NCI-H2171 treated with DMSO at 0.1 percent for 48 hours (cell line): ENCODE measurements at places on chromosomes 16 and 17.
A peak's percentile ranks its signal among the peaks of the same experiment; 100 is the strongest.

- DNase-seq: peak; percentile 67
Measured at GRCh38 chr16:2983706-2984136, 3.5 kb upstream of the PKMYT1 start.

- no peak for DNase-seq
Measured at GRCh38 chr16:4295581-4295980, 20.3 kb upstream of the GLIS2 start.

- no peak for DNase-seq
Measured at GRCh38 chr17:28700830-28701492, 10.7 kb downstream of the PROCA1 start.

DNA sequence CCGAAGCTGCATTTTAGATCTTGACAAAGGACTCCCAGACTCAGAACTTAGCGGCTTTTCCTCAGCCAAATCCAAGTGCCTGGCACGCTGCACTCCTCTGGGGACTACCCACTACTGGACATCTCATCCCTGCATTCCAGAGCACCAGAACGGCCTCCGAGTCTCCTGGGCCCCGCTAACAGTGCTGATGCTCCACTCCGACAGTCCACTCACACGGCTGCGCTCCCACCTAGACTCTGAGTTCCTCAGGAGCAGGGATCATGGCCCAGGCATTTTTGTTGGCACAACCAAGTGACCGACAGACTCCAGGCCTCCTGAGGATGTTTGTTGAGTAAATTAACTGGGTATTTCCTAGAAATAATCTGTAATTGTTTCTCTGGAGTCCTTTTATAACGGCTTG, 79.1 kb downstream of the NDEL1 start:
- no peak for DNase-seq

- no peak for DNase-seq
Measured at GRCh38 chr17:73272906-73273218, 11.2 kb upstream of the CPSF4L start.

- no peak for DNase-seq
Measured at GRCh38 chr16:30011714-30012504, 1.1 kb upstream of the DOC2A start.

DNA sequence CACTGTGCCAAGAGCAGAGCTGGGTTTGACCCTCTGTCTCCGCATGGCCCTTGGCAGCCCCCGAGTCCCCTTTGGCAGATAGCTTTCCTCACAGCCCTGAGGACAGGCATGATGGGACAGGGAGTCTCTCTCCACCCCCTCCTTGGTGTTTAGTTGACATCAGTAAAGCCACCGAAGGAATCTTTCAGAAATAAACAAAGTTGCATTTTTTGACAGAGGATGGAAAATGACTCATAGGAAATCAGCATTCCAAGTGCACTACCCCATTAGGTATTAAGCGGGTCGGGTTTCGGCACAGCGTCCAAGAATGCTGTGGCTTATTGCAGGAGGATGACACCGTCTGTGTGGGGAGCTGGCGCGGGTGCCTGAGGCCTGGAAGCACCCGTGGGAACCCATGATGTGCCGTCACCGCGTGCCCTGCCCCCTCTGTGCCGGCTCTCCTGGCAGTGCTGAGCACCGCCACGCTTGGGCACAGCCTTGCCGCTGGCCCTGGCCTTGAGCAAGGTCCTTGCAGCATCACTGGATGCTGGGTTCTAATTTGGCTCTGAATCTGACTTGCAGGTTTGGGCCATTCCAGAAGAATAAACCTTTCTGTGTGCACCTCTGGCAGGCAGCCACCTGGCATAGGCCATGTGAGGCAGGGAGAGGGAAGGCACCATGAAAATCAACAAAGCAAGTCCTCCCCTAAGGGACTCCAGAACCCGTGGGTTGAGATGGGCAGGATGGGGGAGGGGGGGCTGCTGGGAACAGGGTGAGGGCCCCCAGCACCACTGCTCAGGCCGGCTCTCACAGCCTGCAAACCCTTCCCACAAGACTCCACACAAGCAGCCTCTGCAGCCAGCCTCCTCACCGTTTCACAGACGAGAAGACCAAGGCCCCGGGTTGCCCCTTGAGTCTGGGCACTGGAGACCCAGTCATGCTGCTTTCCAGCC, 50.5 kb upstream of the ZNF469 start:
- DNase-seq: peak; percentile 20

GRCh38 chr17:54770836-54771235, 129.8 kb upstream of the TOM1L1 start:
- peak; percentile 46 for DNase-seq

DNA sequence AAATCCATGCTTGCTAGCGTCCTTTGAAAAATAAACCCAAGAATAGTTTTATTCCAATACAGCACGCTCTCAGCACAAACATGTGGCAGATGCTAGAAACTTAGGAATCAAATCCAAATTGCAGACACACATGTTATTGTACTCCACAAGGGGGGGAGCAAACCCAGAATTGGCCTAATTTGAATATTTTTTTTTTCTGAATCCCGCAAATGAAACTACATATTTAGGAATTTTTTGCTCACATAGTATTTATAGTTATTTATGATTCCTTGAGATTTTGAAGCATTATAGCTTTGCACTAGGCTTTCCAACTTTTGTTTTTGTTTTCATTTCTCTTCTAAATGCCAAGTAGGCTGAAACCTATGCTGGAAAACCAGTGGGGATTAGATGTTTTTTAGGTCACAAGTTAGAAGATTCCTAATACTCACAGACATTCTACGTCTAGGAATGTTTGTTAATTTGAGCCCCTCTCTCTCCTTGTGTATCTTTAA, 59.3 kb upstream of the CDH11 start:
- no peak for DNase-seq

GRCh38 chr17:14014657-14015056, 54.6 kb upstream of the COX10 start:
- no peak for DNase-seq

DNA sequence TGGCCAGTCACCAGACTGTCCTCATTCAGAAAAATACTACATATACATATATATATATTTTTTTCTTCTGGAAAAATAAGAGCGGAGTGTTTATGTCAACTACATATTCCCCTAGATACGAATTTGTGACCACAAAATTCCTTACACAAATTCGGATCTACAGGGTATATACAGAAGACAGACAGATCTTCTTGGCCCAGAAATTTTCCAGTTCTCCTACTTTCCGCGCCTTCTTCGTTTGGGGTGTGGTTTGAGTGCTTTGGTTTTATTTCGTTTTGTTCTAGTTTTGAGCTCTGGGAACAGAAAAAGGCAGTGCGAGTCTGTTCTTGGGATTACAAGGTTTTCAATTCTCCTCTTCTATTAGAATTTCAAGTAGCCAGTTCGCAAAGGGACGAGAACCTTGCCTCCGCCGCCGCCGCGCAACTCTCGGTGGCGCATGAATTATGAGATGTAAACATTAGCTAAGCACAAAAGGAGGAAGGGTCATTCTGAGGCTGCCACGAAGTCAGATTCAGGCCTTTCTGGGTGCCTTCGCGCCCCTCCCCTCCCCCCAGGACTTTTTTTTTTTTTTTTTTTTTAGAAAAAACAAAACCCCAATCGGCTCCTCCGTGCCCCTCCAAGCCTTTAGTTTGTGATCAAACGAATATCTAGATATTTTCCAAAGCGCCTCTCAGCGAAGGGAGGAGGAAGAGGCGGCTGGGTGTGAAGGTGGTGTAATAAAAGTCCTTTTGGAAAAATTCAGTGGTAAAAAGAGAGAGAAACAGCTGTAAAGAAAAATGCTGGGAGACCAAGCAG, 1.8 kb upstream of the HOXB4 start:
- no peak for DNase-seq

DNA sequence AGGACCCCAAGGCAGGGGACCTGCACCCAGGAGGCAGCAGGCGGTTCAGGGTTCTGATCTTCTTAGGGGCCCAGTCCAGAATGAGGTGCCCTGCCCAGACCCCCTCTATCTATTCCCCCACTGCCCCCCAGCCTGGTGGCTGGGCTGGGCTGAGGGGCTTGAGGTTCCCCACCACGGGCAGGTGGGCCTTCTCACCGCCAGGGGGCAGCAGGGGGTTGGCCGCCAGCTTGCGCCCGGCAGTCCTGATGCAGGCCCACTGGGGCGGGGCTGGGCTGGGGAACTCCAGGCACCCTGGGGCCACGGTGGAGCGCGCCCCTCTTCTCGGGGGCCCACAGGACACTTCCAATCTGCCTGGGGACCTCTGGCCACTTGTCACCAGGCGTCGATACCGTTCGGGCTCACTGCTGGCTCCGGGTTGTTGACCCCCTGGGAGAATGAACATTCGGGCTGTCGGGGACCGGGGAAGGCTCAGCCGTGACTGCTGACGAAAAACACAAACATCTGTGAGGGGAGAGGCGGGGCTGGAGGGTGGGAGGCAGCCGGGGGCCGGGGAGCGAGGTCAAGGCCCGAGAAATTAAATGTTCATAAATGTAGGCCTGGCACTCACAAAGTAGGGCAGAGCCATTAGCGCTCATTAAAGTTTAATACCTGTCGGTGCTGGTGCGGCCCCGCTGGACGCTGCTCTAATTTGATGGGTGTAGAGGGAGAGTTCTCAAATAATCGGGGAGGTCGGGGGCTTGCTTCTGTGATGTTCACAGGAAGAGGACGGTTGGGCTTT, 219.3 kb upstream of the GSE1 start:
- peak; percentile 85 for DNase-seq

- no peak for DNase-seq
Measured at GRCh38 chr17:40063901-40064531, 1.3 kb downstream of the THRA start.

DNA sequence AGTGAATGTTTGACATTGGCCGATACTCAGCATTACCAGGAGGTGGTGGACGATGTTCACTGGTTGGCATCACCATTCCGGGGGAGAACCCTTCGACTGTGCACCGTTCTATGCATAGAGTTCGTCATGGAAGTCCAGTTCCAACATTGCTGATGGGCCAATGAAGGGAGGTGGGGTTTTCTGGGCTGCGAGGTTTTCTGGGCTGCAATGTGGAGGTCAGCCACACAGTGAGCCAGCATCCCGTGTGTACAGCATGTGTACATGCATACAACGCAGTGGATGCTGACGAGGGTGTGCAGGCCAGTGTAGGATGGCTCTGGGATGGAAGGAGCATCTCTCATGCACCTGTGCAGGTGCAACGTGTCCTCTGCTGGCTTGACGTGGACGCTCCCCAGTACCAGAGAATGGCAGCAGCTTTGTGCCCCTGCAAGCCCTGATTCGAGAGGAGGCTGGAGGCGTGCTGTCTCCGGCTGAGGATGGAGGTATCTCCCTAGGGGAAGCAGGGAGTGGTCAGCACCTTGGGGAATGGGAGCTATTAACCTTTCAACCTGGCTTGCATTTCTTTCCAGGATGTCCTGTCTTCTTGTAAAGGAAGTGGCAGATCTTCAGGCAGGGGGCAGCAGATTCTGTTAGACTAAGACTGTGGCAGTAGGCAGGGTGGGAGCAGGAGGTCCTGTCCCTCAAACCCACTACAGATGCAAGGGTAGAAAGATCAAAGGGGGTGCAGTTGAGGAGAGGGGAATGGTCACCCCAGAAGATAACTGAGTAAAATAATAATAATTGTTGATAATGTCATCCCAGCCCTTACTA, 98.2 kb downstream of the CYLD start:
- no peak for DNase-seq

GRCh38 chr16:10840703-10841102, 22.1 kb upstream of the TVP23A start:
- no peak for DNase-seq

- no peak for DNase-seq
Measured at GRCh38 chr17:82865274-82865673, 25.5 kb upstream of the ZNF750 start.

- peak; percentile 87 for DNase-seq
Measured at GRCh38 chr17:17570140-17570797, 21.2 kb downstream of the PEMT start.

DNA sequence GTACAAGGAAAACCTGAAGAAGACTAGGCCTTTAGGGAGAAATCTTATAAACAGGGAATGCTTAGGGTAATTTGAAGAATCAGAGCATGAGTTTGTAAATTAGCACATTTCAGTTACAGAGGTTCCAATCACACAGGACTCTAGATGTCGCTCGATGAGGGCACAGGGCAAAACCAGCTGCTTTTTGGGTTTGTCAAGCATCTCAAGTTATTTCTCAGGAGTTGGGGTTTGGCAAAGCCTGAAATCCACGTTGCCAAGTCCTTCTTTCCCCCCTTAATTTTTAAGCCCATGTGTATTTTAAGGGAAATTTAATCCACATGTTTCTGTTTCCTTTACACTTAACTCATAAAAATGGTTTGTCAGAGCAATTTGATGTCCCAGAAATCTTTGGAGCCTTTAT, 146.9 kb downstream of the ANKFN1 start:
- no peak for DNase-seq

DNA sequence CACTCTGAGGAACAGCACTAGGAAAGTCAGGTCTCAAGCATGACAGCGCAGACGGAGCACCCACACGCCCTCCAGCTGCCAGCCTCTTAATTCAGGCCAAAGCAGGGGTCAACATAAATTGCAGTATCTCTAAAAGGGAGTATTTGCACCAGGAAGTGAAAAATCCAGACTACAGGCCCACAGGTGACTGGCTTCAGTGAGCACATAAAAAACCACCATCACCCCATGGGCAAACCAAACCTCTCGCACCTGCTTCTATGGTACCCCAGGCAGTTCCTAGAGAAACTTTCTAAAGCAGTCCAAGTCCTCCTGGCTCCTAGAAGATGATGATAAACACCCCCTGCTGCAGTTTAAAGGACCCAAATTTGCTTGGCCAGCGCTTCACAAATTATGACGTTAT, 129.8 kb downstream of the ZNF423 start:
- DNase-seq: no peak

DNA sequence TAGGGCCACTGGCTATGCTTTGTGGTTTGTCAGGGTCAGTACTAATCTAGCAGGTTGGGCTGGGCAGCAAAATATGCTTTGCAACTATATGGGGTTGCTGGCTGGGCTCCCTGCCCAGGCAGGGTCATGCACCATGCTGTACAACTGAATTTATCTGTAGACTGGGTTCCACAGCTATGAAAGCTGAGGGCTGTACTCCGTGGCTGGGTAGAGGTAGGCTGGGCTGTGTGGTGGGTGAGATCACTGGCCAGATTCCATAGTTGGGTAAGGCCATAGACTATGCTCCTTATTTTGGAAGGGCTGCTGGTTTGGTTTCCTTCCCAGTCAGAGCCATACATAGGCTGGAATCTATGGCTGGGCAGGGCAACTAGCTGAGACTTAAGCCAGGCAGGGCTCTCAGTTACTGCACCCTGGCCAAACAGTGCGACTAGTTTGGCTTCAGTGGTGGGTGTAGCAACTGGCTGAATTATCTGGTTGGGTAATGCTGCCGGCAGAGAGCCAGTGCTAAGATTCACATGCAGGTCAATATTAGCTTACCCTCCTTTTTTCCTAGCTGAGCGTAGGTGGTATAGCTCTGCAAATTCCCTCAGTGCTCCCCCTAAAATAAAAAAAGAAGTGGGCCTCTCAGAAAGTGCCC, 769.1 kb upstream of the CDH8 start:
- no peak for DNase-seq

DNA sequence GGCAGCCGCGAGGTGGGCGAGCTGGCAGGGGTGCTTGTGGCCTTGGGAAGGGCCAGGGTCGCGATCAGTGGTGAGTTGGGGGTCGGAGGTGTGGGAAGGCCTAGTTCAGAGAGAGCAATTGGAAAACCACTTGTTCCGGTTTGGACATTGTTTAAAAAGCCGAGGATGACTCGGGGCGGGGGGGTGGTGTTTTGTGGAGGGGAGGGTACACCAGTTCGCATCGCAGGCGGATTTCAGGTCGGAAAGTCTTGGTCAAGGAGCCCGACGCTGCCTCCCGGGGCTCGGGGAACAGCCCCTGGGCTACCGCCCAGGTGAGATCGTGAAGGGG, 66.4 kb downstream of the KPNA2 start:
- DNase-seq: no peak
